ENCODE measurements at places on chromosomes 1 and 21.

- DNase-seq: no peak
These were observed 674 bp upstream of the ATXN7L2 start for GRCh38 chr1:109482791-109483671.

GRCh38 chr1:221230605-221231004, 351.4 kb downstream of the HLX start:
- DNase-seq: no peak

DNA sequence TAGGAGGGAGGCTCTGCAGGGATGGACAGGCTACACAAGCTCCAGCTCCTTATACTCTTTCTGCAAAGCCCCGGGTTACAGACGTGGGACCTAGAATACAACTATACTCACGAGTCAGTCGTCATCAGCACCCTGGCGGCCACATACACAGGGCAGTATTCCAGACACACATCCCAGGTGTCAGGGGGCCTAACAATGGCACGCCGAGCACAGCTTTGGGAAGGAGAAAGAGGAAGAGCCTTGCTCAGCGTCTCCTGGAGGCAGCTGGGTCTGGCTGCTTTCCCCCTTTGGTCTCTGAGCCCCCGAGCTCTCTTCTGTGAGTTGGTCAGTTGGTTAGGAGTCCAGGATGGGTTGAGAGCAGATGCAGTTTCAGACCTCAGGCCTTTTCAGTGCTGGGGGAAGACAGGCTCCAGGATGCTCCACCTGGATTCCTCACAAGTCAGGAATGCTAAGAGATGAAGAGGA, 4.5 kb upstream of the POU3F1 start:
- DNase-seq: peak; percentile 59

- DNase-seq: no peak
These were observed 12.2 kb downstream of the METTL13 start for GRCh38 chr1:171793636-171794035.

DNA sequence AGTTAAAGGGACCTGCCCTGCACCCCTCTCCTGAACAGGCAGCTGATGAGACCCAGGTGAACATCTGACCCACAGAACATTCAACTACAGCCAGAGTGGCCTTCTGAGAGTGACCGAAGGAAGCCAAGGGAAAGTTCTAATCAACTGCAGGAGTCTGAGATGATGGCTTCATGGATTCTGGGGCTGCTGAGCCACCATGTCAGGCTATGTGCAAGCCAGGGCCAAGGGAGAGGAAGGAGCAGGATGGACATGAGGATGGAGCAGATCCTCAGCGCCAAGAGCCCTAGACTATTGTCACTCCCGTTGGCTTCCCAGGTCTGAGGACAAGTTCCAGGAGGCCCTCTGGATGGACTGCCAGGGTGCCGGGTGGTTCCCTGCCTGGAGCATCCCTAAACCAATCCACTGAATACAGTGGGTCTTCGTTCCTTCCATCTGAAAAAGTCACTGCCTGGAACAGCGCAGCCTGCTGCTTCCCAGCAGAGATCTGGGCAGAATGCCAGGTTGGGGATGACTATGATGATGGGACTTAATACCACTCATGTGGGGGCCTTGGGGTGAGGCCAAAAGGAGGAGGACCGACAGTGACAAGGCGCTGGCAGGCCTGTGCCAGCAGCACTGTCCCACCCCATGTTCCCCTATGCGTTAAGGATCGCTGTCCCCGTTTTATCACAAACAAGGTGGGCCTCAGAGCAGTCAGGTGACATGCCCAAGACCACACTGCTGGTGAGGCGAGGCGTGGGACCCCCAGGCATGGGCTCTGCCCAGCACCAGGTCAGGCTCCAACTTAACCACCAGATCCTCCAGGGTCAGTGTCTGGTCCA, 19.8 kb downstream of the SPOCD1 start:
- no peak for DNase-seq

GRCh38 chr1:86296305-86297205, 99.6 kb downstream of the ODF2L start:
- no peak for DNase-seq

- DNase-seq: peak; percentile 67
These were observed 60.3 kb upstream of the KRTAP19-8 start for GRCh38 chr21:31098576-31099005.

DNA sequence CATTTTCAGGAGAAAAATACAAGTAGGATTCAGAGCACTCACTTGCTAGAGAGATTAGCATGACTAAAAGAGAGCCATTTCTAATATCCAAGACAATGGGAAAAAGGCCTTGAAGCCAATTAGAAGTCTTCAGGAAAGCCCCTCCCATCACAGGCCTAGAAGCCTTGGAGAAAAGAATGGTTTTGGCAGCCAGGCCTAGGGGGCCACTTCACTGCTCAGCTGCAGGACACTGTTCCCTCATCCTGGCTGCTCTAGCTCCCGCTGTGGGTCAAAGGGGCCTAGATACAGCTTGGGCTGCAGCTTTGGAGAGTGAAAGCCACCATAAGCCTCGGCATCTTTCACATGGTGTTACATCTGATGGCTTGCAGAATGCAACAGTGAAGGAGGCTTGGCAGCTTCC, 62.8 kb downstream of the RGS4 start:
- DNase-seq: no peak

- DNase-seq: no peak
These were observed 137.9 kb upstream of the F3 start for GRCh38 chr1:94679332-94680038.

DNA sequence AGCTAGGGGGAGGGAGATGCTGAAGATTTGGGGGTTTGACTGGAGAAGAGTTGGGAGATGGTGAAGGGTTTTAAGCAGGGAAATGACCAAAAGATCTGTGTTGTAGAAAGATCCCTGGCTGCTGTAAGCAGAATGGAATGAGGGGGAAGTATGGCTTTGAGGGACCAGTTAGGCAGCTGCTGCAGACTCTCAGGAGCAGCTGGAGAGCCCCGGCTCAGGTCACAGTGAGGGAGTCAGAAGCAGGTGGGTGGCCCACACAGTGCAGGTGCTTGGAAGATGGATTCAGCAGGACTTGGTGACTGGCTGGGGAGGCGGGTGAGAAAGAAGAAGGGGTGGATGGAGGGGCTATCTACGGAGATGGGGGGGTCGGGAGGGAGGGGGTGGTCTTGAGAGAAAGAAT, 35.7 kb downstream of the EDN2 start:
- DNase-seq: peak; percentile 53

DNA sequence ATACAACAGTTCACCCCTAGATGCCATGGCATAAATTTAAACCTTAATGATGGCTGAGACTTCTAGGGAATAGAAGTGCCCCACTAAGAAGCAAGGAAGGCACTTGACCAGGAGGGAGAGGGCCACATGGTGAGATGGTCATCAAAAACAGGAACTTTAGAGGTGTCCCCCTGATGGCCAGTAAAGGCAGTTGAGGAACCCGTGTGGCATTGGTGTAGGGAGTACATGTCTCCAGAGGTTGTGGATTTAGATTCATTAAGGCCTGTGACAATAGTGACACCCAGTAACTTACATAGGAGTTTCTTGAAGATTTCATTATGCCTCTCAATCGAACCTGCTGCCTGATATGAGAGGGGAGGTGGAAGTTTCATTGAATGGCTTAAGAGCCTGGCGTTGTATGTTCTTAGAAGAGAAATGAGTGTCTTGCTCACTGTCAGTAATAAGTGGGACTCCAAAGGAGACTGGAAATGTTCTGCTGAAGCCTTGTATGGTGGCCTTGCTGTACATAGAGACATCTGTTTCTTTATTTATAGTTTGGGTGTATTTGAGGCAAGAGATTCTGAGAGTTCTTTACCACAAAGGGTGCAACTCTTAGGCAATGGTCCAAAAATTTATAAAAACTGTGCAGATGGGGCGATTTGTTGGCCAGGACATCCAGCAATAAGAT, 27.9 kb downstream of the EDARADD start:
- no peak for DNase-seq

DNA sequence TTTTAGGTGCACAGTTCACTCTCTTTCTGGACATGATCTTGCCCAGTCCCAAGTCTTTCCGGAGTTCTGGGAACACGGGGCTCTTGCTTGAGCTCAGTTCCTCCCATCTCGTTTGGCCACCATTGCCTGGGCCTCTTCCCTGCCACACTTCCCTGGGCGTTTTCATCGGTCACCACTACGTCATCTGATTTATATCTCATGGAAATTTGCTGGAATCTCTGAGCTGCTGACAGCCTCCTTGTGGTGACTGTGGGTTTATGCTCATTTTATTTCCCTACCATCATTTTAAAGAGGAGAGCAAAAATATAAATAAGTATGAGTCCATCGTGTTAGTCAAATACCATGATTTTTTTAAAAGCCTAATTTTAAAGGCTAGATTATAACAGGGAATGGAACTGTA, 449.1 kb upstream of the KAZN start:
- DNase-seq: no peak

DNA sequence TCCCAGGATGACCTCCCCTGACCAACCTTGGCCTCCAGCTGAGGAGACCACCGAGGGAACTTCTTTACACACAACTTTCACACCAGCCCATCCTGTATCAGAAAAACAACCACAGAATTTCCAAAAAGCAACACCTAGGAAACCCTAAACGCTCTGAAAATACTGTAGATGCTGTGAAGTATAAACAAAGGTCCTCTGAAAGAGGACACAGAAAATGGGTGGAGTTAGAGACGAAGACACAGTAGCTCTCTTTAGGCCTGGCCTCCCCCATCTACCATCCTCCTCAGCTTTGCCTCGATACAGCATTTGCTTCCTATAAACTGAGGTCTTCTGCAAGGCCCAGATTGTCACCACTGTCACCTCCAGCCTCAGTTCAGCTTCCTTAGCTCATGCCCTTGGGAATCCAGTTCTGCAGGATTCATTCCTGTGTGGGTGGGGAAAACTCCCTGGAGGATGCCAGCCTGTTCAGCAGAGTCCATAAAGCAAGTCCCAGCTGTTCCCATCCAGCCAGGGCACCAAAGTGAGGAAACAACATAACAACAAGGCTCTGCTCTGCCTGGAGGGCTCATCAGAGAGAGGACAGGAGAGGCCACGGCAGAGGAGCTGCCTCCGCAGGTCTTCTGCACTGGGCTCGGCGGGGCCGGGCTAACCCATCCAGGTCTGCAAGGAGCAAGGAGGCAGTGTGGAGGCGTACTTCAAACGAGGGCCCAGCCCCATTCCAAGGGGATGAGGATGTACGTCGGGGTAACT, 15.0 kb downstream of the PIK3C2B start:
- DNase-seq: no peak

DNA sequence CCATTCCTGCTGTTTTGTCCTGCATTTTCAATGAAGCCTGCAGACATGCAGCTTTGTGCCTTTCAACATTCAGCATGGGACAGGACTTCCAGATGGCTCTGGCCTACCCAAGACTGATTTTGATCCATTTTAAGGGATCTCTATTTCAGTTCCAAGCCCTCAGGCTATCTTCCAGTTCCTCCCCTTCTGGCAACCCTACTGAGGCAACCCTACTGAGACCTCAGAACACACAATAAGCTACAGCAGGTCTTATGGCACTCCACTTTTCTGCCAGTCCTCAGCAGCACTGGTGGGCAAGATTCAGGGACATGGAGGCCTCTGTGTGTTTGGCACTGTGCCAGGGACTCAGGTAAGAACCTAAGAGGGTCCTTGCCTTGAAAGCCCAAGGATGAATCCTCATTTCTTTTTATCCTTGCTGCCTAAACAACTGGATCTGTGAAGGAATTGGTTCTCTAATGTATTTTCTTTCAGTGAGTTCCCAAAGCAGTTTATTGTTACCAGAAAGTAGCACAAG, 50.7 kb downstream of the MAB21L3 start:
- no peak for DNase-seq

DNA sequence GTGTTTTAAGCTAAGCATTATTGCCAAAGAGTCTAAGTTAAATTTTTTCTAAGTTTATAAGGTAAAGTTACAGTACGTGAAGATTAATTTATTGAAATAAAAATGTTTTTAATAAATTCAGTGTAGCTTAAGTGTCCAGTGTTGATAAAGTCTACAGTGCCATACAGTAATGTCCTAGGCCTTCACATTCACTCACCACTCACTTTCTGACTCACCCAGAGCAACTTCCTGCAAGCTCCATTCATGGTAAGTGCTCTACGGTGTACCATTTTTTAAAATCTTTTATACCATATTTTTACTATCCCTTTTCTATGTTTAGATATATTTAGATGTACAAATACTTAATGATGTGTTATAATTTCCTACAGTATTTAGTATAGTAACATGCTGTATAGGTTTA, 173.2 kb downstream of the CACNA1E start:
- DNase-seq: no peak

- DNase-seq: no peak
These were observed 114.7 kb downstream of the TNR start for GRCh38 chr1:175628548-175629317.

DNA sequence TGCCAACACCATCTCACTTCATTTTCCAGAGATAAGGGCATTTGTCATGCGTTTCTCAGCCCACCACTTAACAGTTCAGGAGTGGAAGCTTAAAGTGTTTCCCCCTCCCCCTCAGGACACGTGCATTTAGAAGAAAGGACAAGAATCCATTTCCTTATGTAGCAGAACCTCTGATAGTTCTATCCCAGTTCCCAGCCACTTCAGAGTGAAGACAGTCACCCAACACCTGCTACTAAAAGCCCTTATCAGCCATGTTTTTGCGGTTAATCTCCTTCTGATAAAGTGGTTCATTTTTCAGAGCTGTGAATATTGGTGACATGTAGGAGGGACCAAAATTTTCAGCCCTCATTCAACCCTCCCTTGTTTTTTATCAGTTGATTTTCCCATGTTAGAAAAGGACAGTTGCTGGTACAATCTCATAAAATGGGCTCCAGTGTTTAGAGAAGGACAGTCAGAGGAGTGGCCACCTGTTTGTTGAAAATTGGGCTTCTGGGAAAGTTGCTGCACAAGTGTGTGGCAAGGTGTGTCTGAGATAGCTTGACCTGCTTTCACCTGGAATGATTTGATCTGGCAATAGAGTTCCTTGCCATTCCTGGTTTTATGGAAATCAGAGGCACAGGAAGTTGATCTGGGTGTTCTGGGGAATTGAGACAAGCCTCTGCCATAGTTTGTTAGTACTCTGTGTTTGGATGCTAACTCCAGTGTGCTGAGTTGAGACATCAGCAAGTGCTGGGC, 114.0 kb downstream of the PPP1R12B start:
- DNase-seq: no peak

DNA sequence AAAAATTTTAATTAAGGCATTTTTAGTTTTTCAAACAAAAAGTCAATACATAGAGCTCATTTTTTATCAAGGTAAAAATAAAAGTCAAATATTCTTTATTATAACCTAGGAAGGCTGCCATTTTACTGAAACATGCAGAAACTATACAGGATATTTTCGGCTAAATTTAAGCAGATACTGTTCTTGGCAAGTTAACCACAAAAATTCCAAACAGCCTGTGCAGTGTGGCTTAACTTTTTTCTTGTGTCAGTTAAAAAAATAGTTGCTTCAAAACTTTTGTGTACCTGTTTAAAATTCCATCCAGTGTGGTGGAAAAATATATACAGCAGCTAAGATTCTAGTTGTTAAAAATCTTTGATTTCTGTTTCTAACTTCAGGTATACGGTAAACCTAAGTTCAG, 135.0 kb downstream of the ATP5PO start:
- no peak for DNase-seq

- DNase-seq: peak; percentile 18
These were observed 24.9 kb downstream of the MT1HL1 start for GRCh38 chr1:236979149-236979900.

GRCh38 chr21:24123785-24124184, 1483.5 kb downstream of the MRPL39 start:
- no peak for DNase-seq

Measured in right hindlimb (tissue), 1 donor.